ENCODE measurements at places on chromosomes 3 and 15.

GRCh38 chr3:138785951-138786350, 48.8 kb downstream of the PIK3CB start:
- DNase-seq: no peak

GRCh38 chr15:39130556-39131379, 450.1 kb upstream of the THBS1 start:
- DNase-seq: no peak

GRCh38 chr3:184145111-184145524, 10.0 kb downstream of the EIF2B5 start:
- no peak for DNase-seq

DNA sequence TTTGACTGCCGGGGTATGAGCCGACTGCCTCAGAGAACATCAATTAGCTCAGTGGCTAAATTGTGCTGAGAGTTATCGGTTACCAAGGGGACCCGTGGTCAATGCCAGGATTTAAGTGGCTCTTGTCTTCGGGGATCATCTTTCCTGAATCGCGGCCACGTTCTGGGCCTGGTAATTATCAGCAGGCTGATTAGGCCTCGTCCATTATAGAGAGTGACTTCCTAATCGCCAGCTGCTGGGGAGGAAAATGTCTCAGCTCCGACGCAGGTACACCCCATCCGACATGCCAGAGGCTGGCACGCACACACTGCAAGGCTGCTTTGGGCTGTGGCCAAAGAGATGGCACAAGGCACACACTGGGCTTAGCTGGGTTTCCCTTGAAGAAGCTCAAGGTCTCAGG, 10.6 kb downstream of the TRH start:
- DNase-seq: no peak

GRCh38 chr3:71581457-71582035, 2.0 kb downstream of the FOXP1 start:
- no peak for DNase-seq

DNA sequence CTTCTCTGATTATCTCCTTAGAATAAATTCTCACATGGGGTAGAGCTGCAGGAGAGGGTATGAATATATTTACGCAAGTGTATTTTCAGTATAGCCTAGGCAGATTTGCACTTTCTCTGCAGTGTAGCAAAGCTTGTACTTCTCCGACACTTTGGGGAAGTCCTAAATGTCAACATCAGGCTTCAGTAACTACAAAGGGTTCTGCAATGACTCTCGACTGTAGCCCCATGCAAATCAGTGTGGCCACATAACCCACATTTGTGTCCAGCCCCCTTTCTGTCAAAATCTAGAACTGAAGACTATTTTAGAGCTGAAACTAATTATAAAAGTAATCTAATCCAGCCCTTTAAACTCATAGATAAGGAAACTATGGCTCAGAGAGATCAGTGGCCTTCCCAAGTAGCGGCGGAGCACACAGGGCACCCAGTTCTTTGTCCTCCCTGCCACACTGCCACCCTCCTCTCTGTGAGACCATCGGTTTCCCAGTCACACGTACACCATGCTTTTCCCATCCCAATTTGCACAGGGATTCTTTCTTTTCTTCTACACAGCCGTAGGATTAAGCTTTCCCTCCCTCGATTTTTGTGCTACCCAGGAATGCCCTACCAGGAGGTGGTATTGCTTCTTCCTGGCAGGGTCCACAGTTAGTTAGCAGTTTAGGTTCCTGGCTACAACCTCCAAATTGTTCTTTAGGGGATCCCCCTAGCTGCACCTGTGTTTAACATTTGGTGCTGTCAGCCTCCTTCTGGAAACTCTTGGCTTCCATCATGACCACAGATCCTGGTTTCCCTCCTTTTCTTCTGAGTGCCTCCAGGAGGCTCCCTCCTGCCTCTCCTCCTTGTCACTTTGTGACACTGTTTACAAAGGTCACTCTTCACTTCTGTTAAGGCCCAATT, 22.9 kb downstream of the MRAS start:
- DNase-seq: no peak

DNA sequence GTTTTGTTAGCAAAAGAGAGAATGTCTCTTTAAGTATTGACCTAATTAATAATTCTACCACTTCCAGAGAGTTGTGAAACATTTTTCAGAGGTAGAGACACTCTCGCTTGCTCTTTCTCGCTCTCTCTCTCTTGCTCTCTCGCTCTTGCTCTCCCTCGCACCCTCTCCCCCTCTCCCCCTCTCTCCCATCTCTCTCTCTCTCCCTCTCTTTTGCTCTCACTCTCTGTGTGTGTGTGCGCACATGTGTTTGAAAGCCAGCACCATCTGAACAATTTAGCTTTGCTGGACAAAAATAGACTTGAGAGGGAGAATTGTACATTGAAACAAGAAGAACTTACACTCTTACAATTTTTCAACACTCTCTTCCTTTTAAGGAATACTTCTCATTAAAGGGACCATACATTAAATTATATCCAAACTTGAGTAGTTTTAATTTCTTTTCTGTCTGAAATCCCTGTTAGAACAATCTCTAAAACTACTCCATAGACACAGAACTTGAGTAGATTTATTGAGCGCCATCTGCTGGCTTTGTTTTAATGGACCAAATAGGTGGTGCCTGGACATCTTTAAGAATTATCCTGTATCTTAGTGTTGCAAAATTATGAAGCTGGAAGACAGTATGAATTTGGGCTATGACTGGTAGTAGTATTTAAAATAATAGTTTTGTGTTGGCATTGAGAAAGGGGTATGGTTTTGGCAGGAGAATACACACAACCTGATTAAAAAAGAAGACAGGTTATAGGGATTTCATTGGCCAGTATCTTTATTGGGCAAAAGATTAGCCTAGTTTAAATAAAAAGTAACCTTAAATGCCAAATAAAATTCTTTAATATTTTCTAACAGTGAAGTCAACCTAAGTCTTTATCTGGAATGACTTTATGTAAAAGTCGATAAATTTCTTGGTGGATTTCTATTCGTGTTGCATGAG, 124.6 kb downstream of the AKAP13 start:
- DNase-seq: no peak

DNA sequence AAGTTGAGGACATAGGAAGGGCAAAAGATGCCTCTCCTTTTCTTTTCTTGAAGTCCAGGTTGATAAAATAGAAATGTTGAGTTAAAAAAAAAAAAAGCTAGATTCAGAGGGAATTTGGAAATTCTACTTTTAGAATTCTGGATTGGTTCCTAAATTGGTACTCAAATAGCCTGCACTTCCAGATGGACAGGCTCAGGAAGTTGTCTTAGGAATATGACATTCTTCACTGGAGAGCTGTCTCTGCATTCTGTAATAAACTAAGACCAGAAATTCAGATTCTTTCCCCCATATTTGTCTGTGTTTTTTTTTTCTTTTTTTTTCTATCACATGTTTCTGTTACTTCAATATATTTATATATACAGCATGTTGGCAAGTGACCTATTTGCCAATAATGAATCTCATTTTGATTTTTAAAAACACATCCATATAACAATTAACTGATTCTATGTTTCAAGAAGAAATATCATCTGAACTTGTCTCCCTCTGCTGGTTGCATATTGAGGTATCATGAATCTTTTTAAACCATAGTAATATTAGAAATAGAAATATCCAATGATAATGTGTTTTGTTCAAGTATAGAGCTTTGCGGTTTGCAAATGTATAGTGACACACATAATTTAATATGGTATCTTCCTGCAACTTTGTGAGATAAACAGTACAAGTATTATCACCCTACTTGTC, 8.5 kb upstream of the LSAMP start:
- DNase-seq: no peak

DNA sequence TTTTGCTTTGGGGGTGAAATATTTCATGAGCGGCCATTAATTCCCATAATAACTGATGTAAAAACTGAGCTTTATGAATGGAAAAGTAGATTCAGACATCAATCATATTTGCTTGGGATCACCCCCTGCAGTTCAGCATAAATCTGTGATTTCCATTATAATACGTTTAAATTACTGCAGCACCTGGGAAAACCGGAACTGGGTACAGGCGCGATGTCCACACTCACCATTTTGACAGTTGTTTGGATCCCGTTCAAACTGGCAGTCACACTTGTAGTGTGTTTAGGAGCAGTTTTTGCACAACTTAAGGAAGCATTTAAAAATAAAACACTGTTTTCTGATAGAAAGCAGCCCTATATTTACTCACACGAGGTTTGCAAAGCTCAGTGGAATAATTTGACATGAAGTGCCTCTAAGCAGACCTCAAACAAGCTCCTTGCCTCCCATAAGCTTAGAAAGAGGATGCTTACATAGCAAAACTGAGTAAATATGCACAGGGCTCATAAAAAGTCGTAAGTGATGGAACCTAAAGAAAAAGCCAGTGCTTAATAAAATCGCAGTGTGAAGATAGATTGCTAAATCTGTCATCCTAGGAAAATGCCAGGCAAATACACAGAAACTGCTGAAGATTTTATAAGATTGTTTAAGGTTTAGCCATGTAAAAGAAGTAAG, 377.6 kb downstream of the PTPRG start:
- DNase-seq: no peak

DNA sequence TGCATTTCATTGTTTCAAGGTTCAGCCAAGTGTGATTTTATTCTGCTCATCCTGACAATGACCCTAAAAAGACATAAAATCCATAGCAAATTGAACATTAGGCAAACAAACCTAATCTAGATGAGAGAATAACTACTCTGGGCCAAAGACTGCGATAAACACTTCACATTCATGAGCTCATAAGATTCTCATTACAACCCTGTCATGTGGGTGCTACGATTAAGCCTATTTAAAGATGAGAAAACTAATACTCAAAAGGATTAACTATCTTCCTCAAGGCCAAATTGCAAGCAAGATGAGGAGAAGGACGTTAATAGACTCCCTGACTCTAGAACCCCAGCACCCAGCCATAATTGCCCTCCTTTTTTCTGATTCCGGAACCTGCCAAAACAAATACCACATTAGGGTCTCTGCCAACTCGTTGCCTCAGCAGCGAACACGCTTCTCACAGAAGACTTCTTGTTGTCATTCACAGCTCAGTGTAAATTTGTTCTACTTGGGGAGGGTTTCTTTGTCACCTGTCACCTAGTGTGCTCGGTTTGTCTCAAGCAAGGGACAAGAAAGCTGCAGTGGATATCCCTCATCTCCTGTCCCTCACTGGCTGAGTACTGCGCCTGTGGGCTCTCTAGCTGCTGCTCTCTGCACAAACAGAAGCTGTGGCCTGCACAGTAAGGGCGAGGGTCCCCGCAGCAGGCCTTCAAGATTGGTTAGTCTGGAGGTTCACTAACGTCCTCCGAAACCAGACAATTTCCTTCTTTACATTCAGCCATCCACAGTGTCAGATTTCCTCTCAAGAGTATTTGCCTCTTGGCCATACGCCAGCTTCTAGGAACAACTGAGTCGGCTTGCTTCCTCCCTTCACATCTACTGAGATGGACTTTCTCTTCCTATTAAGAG, 200.0 kb upstream of the UBE2E2 start:
- DNase-seq: no peak

- no peak for DNase-seq
Measured at GRCh38 chr3:37147666-37148065, 26.7 kb downstream of the LRRFIP2 start.

- DNase-seq: no peak
Measured at GRCh38 chr15:100166313-100166712, 175.5 kb downstream of the ADAMTS17 start.

DNA sequence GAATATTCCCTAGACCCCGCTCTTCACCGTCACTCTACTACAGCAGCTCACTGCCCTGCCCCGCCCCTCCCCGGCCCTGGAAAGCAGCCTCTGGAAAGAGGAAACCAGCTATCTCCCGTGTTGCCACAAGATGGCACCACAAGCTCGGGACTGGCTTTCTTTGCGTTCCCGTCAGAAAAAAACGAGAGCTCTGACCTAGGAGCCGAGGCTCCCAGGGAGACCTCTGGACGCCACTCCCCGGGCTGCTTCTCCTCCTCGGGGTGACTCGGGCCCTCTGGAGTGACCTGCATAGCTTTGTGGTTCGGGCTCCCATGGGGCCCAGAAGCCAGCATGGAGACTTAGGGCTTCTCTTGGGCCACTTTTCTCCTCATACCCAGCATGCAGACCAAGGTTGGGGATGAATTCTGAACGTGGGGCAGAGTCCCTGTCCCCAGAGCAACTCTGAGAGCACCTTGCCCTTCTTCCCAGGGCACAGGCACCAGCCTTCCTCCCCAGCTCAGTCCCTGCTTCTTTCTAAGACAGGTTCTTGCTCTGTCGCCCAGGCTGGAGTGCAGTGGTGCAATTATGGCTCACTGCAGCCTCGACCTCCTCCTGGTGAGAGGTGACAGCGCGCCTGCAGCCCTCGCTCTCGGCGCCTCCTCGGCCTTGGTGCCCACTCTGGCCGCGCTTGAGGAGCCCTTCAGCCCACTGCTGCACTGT, 19.0 kb downstream of the STOML1 start:
- no peak for DNase-seq

DNA sequence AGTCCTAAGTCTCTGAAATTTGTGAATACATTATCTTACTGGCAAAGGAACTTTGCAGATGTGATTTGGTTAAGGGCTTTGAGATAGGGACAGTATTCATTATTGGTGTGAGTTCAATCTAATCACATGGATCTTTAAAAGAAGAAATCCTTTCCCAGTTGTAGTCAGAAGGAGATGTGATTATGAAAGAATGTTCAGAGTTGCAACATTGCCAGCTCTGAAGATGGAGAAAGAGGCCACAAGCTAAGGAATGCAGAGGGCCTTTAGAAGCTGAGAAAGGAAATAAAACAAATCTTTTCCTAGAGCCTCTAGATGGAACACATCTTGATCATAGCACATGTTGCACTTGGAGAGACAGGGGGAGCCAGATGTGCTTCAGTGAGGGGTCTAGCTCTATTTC, 27.7 kb upstream of the SIAH2 start:
- DNase-seq: no peak

GRCh38 chr15:74383286-74383685, 15.8 kb upstream of the CYP11A1 start:
- DNase-seq: no peak

GRCh38 chr3:149454746-149455145, 19.8 kb upstream of the TM4SF4 start:
- peak; percentile 83 for DNase-seq

DNA sequence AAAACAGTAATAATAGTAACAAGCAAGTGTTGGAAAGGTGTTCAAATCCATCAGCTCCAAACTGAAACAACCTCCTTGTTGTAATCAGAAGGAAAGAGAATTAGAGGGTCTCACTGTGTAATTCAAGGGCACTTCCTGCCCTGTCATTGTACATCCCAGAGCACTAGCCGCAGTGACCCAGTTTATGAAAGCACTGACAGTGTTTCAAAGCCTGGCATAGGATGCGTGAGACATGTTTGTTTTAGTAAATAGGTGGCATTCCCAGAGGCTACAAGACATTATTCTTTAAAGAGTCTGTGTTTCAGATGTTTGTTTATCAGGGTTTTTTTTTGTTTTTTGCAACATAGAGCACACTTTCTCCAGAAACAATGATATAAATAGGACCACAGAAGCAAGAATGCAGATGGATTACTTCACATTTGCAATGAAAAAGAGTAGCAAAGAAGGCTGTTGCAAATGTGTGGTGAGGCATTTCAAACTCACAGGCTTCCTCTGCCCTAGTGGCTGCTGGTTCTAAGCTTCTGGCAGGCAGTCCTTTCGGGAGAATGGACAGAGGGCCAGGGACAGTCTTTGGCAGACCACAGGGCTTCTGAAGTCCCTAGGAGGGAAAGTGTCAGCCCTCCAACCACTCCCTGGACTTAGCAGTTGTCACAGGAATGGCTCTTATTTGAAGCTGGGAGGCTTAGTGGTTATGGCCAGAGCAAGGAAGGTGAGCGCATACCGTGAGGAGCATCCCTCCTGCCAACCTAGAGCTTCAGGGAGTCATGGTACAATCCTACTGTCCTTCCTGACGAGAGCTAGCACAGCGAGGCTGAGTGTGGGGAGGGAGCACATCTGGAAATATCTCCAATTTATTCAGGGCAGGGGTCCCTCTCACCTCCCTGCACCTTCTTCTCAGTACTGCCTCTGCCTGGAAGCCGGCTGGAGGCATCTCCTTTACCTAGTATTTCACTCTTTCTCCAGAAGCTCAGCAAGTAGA, 31.4 kb upstream of the TIPARP start:
- DNase-seq: no peak

All from AG04449 (cell line).